SJSA1 (cell line): ENCODE measurements at places on chromosomes 2 and 18.

GRCh38 chr2:71940695-71941094 is 207.0 kb downstream of the CYP26B1 start:
- no peak for DNase-seq

DNA sequence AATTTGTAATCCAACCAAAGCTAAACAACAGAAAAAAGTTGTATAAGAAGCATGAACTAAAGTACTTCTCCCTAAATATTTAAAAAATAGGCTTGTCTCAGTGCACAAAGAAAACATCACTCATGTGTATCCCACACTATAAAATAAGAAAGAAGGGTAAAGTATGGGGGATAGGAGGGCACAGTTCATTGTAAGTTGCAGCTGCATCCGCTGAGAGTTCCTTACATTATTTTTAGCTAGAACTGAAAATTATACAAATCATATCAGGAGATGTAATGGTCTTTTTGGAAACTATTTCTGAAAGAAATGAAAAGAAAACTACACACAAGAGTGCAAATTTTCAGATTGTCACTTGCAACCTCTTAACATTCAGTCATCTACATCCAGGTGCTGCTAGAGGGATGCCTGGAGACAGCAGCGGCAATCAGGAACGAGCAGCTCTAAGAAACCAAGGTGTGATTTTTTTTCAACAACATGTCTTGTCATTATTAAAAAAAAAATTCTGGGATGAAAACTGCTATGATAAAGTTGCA is 273.6 kb downstream of the ASXL3 start:
- no peak for DNase-seq

- no peak for DNase-seq
These were observed 99.9 kb downstream of the TRIB2 start for GRCh38 chr2:12816379-12817306.

DNA sequence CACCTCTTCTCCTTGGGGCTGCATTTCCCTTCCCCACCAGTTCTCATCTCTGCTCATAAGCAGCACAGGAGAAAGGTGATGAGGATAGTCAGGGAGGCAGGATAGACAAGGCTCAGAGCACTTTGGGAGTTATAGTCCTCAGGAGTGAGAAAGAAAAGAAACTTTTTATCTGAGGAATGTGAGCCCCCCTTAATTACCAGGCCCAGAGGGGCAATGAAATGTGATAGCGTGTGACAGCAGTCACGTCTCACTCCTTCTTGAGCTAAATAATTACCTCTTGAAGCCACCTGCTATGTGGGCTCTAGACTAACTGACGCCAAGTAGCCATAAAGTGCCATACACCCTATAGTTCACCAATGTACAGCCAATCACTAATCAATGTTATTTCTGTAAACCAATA is 105.8 kb downstream of the SPP2 start:
- no peak for DNase-seq

GRCh38 chr2:44267796-44268648 is 7.3 kb upstream of the SLC3A1 start:
- DNase-seq, result peak; percentile 49

GRCh38 chr2:216777637-216778273 is 82.1 kb downstream of the TNP1 start:
- DNase-seq, result peak; percentile 29

DNA sequence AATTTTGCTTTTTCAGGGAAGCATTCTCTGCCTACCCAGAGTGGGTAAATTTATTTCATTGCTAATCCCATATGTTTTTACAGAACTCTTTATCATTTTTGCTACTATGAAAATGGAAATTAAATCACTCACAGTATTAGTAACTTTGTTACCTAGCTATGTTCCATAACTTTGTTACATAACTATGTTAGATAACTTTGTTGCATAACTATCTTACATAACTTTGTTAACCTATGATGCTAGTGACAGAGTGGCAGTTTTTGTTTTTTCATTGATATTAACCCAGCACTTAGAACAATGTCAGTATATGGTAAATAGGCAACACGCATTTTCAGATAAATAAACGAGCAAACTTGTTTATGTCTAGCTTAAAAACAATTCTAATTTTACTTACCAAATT is 286.6 kb downstream of the LRP1B start:
- no peak for DNase-seq

DNA sequence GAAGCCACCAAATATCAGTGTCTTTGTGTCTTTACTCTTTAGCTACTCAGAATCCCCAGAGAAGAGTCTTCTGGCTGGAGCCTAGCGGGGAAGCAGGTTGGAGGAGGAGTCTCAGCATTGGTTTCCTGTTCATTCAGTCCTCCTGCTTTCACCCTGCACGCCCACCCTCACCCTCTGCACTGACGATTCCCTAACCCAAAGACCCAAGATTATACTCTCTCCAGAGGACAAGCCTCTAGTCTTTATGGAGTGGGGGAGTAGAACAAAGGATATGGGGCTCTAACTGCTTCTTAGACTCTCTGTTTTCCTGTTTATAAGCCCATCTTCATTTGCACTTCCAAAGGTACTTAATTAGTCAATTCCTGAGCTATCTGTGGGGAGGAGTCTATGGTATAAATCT is 338.8 kb downstream of the AGPS start:
- DNase-seq, result no peak

DNA sequence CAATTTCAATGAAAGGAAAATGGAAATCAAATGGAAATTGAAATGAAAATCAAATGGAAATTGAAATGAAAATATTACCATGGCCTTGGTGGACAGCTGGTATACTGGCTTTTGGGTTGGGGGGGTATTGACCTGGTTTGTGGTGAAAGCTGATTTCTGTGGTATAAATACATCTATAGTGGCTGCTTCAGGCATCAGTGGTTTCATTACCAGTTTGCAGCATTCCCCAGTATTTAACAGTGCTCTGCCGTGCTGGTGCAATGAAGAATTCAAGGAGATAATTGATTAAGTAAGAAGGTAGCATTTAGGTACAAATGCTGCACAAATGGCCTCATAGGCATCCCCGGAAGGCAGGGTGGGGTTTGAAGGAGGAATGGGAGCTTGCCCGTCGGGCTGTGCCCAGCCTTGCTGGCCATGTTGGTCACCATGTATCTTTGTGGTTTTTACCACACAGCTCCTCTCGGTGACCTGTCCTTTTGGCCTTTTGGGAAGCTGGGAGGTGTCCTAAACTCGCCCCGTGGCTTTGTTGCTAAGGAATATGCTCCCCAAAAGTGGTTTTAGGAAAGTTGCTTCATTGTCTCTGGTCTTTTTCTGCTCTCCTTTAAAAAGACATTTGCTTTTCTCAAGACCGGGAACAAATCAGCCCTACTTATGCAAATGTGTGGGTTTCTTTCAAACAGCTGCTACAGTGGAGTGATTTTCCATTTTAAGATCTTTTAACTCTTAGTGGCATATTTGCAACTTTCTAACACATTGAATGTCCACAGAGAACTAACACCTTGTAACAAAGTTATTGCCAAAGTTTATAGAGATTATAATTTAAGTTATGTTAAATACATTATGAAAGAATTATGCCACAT is 28.6 kb downstream of the SNTG2 start:
- DNase-seq, result no peak

- peak; percentile 91 for DNase-seq
These were observed 320.9 kb upstream of the TCF4 start for GRCh38 chr18:55908901-55909366.

GRCh38 chr2:134714228-134714627 is 4.6 kb downstream of the TMEM163 start:
- DNase-seq, result no peak

DNA sequence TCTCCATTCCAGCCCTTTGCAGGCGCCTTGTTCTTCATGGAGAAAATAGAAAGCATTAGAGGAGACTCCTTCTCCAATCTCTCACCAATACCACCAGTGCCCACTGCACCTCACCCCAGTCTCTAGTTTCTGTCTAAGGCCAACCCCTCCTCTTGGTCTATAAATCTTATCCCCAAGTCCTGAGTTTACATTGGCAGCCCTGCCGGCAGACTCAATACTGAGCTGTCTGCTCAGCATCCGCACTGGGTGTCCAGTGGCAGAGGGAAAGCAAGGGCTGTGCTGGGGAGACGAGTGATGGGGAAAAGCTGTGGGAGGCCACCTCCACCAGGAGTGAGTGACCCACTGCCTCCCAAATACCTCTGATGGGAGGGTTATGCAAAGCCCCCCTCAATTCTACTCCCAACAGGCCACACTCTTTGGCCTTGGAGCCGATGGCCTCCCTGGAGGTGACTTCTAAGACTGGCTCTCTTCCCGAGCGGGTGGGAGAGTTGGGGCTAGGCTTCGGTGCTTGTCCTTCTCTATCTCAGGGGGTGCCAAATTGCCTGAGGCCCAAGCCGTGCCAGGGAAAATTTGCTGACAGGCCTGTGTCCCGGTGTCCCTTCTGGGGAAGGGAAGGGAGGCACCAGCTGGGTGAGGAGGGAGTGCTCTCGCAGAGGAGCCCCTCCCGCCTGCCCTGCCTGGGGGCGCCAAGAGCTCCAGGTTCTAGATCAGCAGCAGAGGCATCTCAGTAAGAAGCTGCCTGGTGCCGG is 165.2 kb upstream of the MSH6 start:
- no peak for DNase-seq

GRCh38 chr18:68937029-68937599 is 139.2 kb downstream of the CCDC102B start:
- DNase-seq, result no peak

GRCh38 chr2:179302764-179303571 is 38.3 kb upstream of the SESTD1 start:
- no peak for DNase-seq

GRCh38 chr18:62437235-62438017 is 85.4 kb upstream of the ZCCHC2 start:
- no peak for DNase-seq

DNA sequence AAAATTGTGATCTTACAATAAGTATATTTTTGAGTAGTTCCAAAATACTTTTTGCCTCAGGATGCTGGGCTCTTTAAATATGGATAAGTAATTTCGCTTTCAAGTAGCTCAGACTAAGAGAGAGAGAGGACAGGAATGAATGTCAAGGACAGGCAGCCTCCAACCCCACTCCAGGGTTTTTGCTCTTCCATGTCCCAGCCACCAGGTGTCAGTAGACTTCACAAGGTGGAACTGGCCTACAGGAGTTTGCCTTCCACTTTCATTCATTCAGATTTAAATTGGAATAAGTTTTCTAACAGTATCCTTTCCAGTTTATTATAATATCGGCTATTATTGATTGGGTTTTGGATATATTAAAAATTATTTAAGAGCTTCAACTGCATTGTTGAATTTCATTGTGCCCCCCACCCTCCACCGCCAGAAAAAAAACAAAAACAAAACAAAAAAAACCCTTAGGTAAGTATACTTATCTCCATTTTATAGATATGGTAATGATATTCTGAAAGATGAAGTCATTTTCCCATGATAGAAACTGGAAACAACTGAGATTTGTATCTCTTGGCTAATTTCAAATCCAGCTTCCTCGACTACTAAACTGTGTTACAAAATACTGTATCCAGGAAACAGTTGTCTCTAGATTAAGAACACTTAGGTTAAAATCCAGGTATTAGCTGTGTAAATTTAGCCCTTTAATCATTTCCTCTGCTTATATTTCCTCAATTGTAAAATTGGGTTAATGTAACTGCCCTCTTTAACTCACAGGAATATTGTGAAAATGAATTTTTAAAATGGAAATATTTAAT is 793.1 kb downstream of the ERBB4 start:
- DNase-seq, result peak; percentile 13

- no peak for DNase-seq
These were observed 162.7 kb downstream of the FSHR start for GRCh38 chr2:48991415-48992131.

GRCh38 chr18:77042583-77042982 is 90.0 kb downstream of the MBP start:
- DNase-seq, result no peak

DNA sequence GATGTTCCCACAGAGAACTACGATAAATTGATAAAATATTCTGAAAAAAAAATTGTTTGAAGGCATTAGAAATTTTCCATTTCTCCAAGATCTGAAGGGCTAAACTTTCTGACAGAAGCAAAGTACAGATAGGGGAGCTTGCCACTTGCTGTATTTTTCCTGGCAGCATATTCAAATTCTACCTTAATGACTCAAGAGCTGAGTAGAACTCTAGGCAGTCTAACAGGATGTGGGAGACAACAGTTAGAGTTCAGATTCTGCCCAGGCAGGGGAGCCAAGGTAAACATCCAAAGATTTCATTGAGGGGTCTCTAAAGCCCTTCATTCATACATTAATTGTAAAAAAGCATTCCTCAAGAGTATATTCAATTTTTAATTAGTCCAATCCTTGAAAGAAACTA is 46.0 kb upstream of the RIT2 start:
- DNase-seq, result no peak

DNA sequence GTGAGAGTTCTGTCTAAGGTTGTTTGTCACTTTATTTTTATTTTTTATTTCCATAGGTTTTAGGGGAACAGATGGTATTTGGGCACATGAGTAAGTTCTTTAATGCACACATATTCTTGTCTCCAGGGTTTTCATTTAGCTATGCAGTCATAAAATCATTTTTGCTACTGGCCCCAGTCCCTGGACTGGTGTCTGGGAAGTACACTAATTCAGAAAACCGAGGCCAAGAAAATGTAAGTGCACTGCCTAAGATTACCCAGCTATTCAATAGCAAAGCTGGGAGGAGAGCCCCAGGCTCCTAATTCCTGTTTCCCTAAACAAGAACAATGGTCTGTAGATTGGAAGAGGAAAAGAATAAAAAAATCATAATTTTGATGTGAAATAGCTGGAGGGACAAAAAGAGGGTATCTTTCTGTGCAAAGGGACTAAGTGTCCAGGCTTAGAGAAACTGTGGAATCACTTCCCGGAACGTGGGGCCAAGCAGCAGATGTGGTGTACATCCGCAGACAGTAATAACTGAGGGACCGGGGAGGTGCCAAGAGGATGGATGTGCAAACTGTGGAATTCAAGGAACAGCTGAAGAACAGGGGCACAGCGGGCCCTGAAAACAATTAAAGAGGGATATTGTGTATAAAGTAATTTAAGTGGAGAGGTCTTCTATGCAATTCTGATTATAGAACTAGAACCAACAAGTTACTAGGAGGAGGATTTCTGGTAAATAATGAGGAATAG is 236.3 kb downstream of the ACKR3 start:
- peak; percentile 43 for DNase-seq

- DNase-seq, result no peak
These were observed 37.0 kb downstream of the STAT4 start for GRCh38 chr2:191113761-191114160.

DNA sequence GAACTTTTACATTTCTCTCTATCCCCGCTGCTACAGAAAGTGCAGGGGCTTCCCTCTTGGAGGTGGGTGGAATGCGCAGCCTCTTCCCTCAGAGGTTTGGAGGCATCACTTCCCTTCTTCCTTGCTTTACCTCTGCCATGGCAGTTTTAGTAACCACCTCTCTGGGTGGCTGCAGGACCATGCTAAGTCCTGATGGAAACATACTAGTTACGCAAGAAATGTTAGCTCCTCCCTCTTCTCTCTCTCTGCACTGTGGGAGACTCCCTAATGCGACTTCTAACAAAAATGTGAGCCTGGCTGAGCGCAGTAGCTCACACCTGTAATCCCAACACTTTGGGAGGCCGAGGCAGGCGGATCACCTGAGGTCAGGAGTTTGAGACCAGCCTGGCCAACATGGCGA is 116.8 kb upstream of the RAB6C start:
- DNase-seq, result no peak

DNA sequence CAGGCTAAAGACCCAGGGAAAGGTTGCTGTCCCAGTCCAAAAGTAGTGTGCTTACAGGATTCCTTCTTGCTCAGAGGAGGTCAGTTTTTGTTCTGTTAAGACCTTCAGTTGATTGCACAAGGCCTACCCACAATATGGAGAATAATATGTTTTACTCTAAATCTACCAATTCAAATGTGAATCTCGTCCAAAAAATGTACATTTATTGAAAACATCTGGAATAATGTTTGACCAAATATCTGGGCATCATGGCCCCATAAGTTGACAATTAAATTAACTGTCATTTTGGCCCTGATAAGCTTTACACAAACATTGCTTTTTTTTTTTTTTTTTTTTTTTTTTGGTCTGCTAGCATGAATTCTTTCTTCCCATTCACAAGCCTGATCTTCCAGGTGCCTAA is 109.8 kb downstream of the CCDC178 start:
- DNase-seq, result no peak
